T-helper 17 cell (primary cell): ENCODE measurements at places on chromosomes 3 and 15.

- no peak overlapping the region for H3K4me3 ChIP-seq
- no peaks in the 10 kb centered on the region for H3K4me1 ChIP-seq
- H3K27me3 ChIP-seq = peaks cover 19% of the 10 kb centered on the region
Observed at GRCh38 chr15:68369931-68370767, 61.8 kb downstream of the ITGA11 start.

- peak overlapping the region; percentile 4 for H3K4me3 ChIP-seq
- H3K36me3 ChIP-seq = no peaks in the 10 kb centered on the region
- H3K27me3 ChIP-seq = peaks cover 8% of the 10 kb centered on the region
- DNase-seq = no peak
Observed at GRCh38 chr3:134852893-134853351, 57.9 kb downstream of the EPHB1 start.

DNA sequence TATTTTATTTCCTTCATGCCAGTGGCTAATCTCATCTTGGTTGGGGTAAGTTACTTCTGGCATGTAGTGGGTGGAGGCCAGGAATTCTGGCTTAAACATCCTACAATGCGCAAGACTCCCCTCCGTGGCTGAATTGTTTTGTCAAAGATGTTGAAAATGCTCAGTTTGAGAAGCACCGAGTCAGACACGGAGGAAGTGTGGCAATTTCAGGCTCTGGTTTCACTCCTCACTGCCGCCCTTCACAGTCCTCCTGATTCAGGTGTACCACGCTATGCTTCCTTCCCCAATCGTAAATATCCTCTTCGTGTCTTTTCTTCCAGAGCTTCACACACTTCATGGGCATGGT lies 150.7 kb downstream of the OPA1 start:
- H3K4me3 ChIP-seq = no peak overlapping the region
- peaks cover 29% of the 10 kb centered on the region for H3K27me3 ChIP-seq
- DNase-seq = no peak
- peaks cover 6% of the 10 kb centered on the region for H3K4me1 ChIP-seq
- peaks cover 6% of the 10 kb centered on the region for H3K36me3 ChIP-seq
- H3K27ac ChIP-seq = no peak overlapping the region

DNA sequence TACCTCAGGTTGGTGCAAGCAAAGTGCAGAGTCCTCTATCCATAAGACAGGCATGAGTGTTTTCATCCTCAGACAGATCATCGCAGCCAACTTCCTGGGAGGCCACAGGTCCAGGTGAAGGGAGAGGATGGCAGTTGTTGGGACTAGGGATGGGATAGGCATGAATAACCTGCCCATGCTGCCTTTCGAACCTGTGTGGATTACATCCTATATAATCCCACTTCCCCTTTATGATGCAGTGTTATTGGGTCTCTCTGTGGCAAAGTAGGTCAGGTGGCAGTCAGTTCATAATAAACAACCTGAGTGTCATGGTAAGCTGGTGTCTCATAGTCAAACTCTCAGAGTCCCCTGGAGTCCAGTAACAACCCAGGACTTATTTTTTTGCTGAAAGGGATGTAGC lies 40.4 kb downstream of the CCR3 start:
- no peaks in the 10 kb centered on the region for H3K27me3 ChIP-seq
- H3K27ac ChIP-seq = peak overlapping the region; percentile 88
- H3K36me3 ChIP-seq = no peaks in the 10 kb centered on the region
- H3K4me3 ChIP-seq = peak overlapping the region; percentile 47

GRCh38 chr3:17752876-17753631 lies 10.6 kb upstream of the TBC1D5 start:
- no peaks in the 10 kb centered on the region for H3K36me3 ChIP-seq
- H3K4me3 ChIP-seq = no peak overlapping the region
- H3K4me1 ChIP-seq = peaks cover 22% of the 10 kb centered on the region
- no peak overlapping the region for H3K27ac ChIP-seq
